CD4-positive, alpha-beta T cell treated with Interferon alpha-2 for 1 hour (primary cell): ENCODE measurements at places on chromosomes 4 and X.

DNA sequence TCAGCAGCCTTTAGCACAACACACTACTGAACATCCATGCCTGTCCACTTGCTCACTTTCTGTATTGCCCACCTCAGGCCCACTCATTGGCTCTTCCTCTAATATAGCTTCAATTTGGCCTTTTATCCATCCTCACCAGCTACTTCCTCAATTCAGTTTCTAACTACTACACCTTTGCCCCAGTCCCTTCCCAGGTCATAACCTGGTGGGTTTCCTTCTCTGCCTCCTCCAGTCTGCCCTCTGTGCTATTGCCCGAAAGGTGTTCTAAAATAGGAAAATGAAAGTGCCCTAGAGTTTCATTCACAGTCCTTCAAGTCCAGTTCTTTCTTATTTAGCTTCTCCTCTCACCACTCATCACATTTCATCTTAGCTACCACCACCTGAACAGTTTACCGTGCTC lies 23.1 kb downstream of the MOSPD2 start:
- DNase-seq = no peak

DNA sequence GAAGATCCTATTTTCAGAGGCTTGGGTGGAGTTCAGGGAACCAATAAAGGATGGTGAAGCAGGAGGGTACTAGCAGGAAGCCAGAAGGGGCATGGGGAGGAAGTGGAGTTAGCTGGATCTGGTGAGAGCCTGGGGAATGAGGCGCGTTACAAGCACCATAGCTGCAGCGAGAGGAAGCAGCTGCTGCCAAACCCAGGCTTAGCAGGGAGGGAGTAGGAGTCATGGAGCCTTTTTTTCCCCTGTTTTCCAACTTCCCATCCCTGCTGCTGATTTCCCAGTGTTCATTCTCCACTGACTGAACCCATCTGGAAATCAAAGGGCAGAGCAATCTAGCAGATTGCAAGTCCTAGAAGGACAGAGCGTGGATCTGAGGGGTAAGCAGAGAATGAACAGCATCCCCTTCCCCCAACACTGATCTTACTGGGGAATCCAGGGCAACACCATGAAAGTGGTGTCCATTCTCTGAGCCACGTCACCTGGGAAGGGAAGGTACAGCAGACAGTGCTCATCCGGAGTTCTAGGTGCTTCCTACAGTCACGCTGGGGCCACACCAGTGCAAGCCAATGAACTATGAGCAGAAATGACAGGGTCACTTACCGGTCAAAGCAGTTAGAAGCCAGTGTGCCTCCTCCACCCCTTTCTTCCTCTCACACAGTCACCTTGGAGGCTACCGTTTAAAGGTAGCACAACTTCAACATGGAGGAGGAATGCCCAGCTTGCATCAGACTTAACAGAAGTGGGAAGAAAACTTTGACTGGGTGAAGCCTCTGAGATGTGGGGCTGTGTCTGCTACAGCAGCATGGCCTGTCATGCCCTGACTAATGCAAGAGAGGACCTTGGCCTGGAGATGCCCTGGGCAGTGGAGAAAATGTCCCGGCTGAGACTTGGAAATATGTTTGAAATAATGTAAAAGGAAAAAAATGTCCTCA lies 36.7 kb downstream of the SMIM20 start:
- no peak for DNase-seq

DNA sequence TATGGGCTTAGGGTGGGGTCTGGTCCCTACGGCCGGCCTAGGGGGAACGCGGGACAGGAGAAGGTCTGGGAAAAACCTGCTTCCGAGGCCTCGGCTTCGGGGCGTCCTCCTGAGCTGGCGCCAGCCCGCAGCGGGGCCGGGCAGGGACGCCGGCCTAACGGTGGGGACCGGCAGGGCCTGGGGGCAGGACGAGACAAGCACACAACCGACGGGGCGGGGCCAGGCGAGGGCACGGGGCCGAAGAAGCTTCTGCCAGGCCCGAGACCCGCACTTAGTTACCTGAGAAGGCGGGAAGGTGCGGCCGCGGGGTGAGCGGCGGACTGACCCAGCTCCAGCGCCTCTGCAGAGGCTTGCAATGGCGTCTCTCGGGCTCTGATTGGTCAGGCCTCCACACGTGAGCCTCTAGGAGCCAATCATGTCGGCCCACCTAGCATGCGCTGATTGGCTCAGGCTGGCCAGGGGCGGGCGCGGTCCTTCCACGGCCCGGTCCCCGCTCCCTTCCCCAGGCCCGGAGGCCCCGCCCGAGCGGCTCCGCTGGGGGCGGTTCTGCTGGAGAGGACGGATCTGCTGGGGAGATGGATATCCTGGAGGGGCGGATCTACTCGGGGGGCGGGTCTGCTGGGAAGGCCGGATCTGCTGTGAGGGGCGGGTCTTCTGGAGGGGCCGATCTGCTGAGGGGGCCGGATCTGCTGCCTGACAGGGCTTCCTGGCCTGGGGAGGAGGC lies 44.3 kb downstream of the CPLX1 start:
- peak; percentile 100 for DNase-seq

DNA sequence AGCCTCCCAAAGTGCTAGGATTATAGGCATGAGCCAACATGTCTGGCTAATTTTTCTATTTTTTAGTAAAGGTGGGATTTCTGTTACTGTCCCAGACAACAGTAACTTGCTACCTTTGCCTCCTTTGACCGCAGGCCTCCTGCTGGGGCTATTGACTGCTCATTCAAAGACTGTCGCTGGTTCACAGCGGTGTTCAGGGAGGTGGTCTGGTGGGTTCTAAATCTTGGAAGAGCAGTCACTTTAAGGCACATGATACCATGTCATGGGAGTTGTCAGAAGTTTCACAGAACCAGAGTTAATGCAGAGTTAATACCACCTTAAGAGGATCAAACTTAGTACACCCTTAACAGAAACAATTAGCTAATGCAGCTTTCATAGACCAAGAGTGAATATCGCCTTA lies 3.8 kb downstream of the ASMT start:
- no peak for DNase-seq

GRCh38 chr4:184755278-184755677 lies 21.4 kb upstream of the CENPU start:
- DNase-seq = no peak

DNA sequence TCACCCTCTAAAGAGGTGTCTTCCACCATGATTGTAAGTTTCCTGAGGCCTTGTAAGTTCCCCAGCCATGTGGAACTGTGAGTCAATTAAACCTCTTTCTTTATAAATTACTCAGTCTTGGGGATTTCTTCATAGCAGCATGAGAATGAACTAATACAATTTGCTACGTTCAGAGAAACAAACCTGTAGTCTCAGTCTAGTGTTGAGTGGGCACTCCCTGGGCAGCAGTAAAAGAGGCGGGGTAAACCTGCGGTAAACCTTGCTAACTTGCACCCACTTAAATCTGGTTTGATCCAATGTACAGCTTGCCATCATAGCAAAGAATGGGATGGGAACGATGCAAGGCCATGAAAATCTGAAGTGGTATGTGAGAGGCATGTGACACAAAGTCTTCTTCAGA lies 22.4 kb downstream of the GRXCR1 start:
- DNase-seq = no peak
